ENCODE measurements at places on chromosomes 1 and 21. TPM values are rescaled to one million over a fixed set of nuclear protein-coding genes. Genes with fewer than 3 reads are reported as not detected.

Gene KCNJ9
- total RNA-seq, result not detected

Gene RBBP4
- 113 TPM for total RNA-seq

Gene PCAT6
- not detected for total RNA-seq

Gene GJA9
- not detected for total RNA-seq

Gene GFI1
- not detected for total RNA-seq

Gene OR6K3
- total RNA-seq, result not detected

Gene NEGR1
- 0.25 TPM for total RNA-seq

Gene DDR2
- 3.9 TPM for total RNA-seq

Gene PADI4
- not detected for total RNA-seq

Gene MAP1LC3C
- total RNA-seq, result not detected

Gene C1orf87
- total RNA-seq, result not detected

Gene CD1B
- total RNA-seq, result not detected

Gene HORMAD1
- not detected for total RNA-seq

Gene KIAA1614
- 2.5 TPM for total RNA-seq

Gene FMO3
- not detected for total RNA-seq

Gene C1orf210
- total RNA-seq, result not detected

Gene IL6R
- 5.3 TPM for total RNA-seq

Gene MANEAL
- total RNA-seq, result 0.59 TPM

Gene S1PR1
- total RNA-seq, result 241 TPM

Gene CBR3
- total RNA-seq, result 34.6 TPM

Gene SLC22A15
- total RNA-seq, result not detected

Gene PTPN14
- 52.8 TPM for total RNA-seq

Gene MYOG
- not detected for total RNA-seq

Gene C1orf74
- 1.9 TPM for total RNA-seq

Gene AXDND1
- not detected for total RNA-seq

Gene OR2M7
- total RNA-seq, result not detected

Gene MSH4
- 0.05 TPM for total RNA-seq

Gene KRTAP21-2
- not detected for total RNA-seq

Gene LHX8
- not detected for total RNA-seq

Gene LCE2B
- not detected for total RNA-seq

Gene C4BPB
- not detected for total RNA-seq

Gene APCS
- not detected for total RNA-seq

Gene DRAXIN
- 0.25 TPM for total RNA-seq

Gene CD84
- total RNA-seq, result not detected

Gene CD34
- 42.1 TPM for total RNA-seq

Gene SFN
- total RNA-seq, result 0.20 TPM

Gene OSCP1
- 4.5 TPM for total RNA-seq

Gene GLIS1
- total RNA-seq, result not detected

Gene LRRIQ3
- 0.34 TPM for total RNA-seq

Gene SLC1A7
- not detected for total RNA-seq
